Thymus (tissue), 14 donors: ENCODE measurements at places on chromosomes 13 and 19. TPM values are rescaled to one million over a fixed set of nuclear protein-coding genes. Genes with fewer than 3 reads are reported as not detected.

FGF21 gene
- 0.11 TPM for polyA plus RNA-seq

GRCh38 chr13:20945952-20946383 is 43.4 kb upstream of the XPO4 start:
- DNase-seq, result no peak

GRCh38 chr19:3176715-3177501 is 1.7 kb upstream of the S1PR4 start:
- DNase-seq, result no peak

- DNase-seq, result no peak
These were observed 90.2 kb downstream of the MAP4K1 start for GRCh38 chr19:38527466-38528136.

DBP gene
- polyA plus RNA-seq, result 21.2 TPM

DNA sequence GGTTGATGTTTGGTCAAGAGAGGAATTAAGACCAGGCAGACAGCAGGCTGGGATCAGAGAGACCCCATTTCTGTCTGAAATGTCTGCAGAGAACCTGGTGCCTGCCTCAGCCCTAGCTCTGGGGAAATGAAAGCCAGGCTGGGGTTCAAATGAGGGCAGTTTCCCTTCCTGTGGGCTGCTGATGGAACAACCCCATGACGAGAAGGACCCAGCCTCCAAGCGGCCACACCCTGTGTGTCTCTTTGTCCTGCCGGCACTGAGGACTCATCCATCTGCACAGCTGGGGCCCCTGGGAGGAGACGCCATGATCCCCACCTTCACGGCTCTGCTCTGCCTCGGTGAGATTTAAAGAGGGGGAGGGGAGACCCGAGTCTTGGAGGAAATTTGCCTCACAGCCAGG is at the start of gene LILRB4:
Gene LILRB4 (plus strand): TSS at position 256 of the 400 bp plus-strand sequence. CDS start 49 bp downstream, at position 305.
- no peak for DNase-seq

FBL gene
- 185 TPM for polyA plus RNA-seq

DNA sequence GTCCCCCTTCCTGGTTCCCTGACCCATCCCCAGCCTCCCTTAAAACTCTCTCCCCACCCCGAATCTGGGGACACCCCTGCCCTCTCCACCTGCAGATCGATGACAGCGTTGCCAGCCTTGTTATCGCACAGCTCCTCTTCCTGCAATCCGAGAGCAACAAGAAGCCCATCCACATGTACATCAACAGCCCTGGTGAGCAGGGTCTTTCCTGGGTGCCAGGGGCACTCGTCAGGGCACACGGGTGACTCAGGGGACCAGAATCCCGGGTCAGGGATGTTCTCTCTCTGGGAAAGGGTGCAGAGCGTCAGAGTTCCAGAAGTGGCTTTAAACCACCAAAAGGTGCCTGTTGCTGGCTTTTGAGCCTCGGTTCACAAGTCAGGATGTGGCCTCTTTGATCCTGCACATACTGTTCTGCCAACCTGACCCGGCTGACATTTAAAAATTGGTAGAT is 1.0 kb downstream of the CLPP start:
- peak; percentile 54 for DNase-seq

DNA sequence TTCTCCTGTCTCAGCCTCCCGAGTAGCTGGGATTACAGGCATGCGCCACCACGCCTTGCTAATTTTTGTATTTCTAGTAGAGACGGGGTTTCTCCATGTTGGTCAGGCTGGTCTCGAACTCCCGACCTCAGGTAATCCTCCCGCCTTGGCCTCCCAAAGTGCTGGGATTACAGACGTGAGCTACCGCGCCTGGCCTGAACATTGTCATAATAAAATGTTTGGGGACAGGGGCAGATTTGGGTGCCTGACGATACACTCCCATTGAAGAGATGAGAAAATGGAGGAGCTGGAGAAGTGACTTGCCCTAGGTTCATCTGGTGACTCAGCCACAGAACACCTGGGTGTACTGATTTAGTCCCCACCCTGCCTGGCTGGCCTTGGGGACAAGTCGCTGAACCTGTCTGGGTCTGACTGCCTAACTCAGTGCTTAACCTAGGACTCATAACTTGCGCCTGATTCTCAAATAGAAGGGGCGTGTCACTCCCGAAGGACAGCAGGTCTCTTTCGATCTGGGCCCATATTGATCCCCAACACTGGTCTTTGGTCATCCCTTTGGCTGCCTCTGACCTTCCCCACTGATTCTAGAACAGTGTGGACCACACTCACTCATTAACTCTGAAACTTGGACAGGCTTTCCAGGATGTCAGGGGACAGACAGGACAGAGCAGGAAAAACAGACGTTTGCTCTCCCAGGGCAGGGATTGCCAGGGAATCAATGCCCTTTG is 7.6 kb upstream of the BICRA start:
- DNase-seq, result no peak

DNA sequence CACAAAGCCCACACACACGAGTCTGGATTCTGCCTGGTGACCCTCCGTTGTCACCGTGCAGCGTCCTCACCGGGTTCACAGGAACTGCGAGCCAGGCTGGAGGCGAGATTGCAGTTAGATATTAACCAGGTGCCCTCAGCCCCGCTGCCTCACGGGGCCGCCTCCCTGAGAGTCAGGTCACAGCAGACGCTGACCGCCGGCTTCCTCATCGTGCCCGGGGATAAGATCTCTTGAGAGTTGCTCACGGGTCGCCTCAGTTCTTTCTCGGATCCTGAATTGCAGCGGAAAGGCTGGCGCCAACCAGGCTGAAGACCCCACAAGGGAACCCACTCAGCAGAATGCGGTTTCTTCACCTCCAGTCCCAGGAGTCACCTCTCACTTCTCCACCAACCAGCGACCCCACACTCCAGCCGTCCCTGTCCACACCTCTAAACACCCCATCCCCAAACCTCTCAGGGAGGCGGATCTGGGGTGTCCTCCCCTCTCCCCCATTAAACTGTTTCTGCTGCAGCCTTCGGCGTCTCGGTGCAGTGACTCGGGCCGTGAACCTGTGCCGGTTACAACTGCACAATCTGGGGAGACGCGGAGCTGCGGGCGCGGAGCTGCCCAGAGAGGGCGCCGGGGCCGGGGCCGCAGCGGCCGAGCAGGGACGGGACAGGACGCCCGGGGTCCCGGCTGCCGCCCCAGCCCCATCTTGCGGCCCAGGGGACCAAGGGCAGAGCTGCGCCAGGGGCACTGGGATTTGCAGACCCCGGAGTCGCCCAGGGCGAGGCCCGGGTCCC is 591 bp downstream of the ZNF823 start:
- DNase-seq, result peak; percentile 61

DNA sequence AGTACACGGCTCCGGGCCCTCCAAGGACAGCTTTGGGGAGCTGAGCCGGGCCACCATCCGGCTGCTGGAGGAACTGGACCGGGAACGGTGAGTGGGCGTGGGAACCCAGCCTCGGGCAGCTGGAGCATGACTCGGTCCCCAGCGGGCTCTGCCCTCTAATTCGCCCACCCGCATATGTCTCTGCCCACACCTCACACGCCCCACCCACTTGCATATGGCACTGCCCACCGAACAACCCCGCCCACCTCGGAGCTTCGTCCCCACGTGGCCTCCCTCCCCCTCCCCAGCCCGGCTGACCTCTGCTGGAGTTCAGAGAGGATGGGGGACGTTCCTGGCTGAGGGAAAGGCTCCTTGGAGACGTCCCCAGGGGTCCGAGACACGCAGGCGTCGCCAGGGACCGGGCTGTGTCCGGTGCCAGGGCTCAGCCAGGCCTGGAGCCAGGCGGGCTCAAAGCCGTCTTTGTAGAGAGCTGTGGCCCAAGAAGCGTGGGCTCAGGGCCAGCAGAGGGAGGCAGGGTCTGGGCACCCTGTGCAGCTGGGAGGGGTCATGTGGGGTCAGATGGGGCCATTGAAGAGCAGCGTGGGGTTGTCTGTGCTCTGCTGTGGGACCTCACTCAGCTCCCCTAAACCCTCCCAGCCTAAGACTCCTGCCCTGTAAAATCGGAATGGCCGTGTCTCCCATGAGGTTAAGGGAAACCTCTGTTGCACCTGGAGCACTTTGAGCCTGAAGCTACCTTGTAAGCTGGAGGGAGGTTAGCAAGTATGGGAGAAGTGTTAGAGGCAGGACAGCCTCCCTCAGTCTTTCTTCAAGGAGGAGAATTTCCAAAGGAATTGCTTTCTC is 3.8 kb downstream of the APC2 start:
- DNase-seq, result no peak
